ENCODE measurements at places on chromosomes 7 and 10. TPM values are rescaled to one million over a fixed set of nuclear protein-coding genes. Genes with fewer than 3 reads are reported as not detected.
A peak's percentile ranks its signal among the peaks of the same experiment; 100 is the strongest.

DNA sequence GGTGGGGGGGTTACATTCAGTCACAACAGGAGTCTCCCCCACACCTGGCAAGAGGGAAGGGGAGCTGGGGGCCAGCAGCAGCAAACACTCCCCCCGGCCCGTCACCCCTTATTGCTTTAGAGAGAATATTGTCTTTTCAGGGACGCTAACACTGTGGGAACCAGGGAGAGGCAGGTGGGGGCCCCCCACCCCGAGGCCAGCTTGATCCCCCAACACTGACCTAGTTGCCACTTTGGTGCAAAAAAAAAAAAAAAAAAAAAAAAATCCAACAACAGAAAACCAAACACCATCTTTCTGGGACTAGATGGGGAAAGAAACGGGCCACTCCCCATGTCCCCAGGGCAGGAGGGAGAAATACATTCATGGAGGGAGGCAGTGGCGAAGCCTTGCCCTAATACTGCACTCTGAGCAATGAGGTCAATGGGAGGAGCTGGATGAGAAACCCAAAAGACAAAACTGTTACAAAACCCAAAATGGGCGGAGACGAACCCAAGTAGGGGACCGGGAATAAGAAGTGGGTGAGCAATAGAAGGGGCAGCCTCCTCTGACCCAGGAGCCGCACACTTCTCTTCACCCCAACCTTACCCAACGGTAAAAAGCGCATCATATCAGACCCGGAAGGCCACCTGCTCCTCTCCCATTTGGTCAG lies 6.5 kb downstream of the GNB2 start:
- peaks cover 8% of the 10 kb centered on the region for H3K4me1 ChIP-seq
- DNase-seq: peak; percentile 70
- no peaks in the 10 kb centered on the region for H3K27me3 ChIP-seq
- no peak overlapping the region for H3K4me3 ChIP-seq
- no peaks in the 10 kb centered on the region for H3K36me3 ChIP-seq
- H3K27ac ChIP-seq: peak overlapping the region; percentile 52

The HABP2 gene
- total RNA-seq: not detected

- no peak overlapping the region for H3K27ac ChIP-seq
- H3K36me3 ChIP-seq: no peaks in the 10 kb centered on the region
- no peaks in the 10 kb centered on the region for H3K4me1 ChIP-seq
- no peaks in the 10 kb centered on the region for H3K27me3 ChIP-seq
- no peak overlapping the region for H3K4me3 ChIP-seq
Measured at GRCh38 chr7:113071465-113071864, 15.2 kb downstream of the GPR85 start.

The CTAGE8 gene
- total RNA-seq: not detected

The ELOVL3 gene
- total RNA-seq: not detected

The MRC1 gene
- total RNA-seq: 13.6 TPM

- no peaks in the 10 kb centered on the region for H3K4me1 ChIP-seq
- DNase-seq: no peak
- no peak overlapping the region for H3K4me3 ChIP-seq
- H3K27ac ChIP-seq: no peak overlapping the region
- no peaks in the 10 kb centered on the region for H3K27me3 ChIP-seq
Measured at GRCh38 chr10:57015187-57015586, 654.1 kb upstream of the ZWINT start.

GRCh38 chr7:50554431-50555322 lies 10.5 kb downstream of the DDC start:
- no peak for DNase-seq
- H3K36me3 ChIP-seq: no peaks in the 10 kb centered on the region
- H3K27ac ChIP-seq: no peak overlapping the region
- H3K4me3 ChIP-seq: no peak overlapping the region
- H3K4me1 ChIP-seq: no peaks in the 10 kb centered on the region

- H3K36me3 ChIP-seq: no peaks in the 10 kb centered on the region
- no peaks in the 10 kb centered on the region for H3K27me3 ChIP-seq
- H3K4me1 ChIP-seq: peaks cover 91% of the 10 kb centered on the region
- peak overlapping the region; percentile 42 for H3K4me3 ChIP-seq
Measured at GRCh38 chr7:831596-832166, 595 bp upstream of the SUN1 start.

DNA sequence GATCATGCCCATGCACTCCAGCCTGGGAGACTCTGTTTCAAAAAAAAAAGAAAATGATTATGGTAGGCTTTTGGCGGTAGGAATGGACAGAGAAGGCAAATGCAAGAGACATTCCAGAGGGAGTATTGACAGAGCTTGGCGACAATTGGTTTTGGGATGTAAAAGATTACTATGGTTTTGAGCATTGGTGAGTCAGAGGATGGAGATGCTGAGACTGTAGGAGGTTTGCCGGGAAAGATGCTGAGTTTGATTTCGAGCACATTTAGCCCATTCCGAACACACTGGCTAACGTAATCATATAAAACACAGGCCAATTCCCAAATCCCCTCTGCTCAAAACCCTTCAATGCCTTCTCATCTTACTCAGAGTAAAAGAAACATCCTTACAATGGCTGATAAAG lies 161.6 kb upstream of the MKLN1 start:
- no peaks in the 10 kb centered on the region for H3K36me3 ChIP-seq
- peaks cover 12% of the 10 kb centered on the region for H3K4me1 ChIP-seq
- H3K27ac ChIP-seq: no peak overlapping the region
- H3K27me3 ChIP-seq: no peaks in the 10 kb centered on the region
- no peak for DNase-seq
- H3K4me3 ChIP-seq: no peak overlapping the region

DNA sequence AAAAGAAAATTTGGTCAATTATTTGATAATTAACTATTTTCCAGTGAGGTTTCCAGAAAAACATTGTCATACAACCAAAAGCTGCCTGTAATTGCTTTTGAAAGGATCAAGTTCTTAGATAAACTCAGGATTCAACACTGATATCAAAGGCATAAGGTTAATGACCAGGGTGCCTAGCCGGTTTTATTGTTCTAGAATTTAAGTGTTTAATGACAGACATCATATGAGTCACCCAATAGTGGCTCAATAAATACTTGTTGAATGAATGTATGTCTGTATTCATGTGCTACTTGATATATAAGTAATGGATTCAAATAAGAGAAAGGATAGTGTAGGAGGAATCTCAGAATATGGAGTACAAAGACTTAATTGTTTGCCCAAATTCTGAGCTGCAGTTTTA lies 196.1 kb upstream of the LRGUK start:
- H3K27me3 ChIP-seq: no peaks in the 10 kb centered on the region
- H3K36me3 ChIP-seq: no peaks in the 10 kb centered on the region
- no peak for DNase-seq
- H3K4me3 ChIP-seq: no peak overlapping the region

- no peak for DNase-seq
- no peaks in the 10 kb centered on the region for H3K36me3 ChIP-seq
- H3K27ac ChIP-seq: no peak overlapping the region
- H3K27me3 ChIP-seq: no peaks in the 10 kb centered on the region
- no peaks in the 10 kb centered on the region for H3K4me1 ChIP-seq
Measured at GRCh38 chr10:73900064-73900463, 10.9 kb upstream of the PLAU start.

The C10orf95 gene
- total RNA-seq: not detected

- no peak overlapping the region for H3K4me3 ChIP-seq
- no peaks in the 10 kb centered on the region for H3K27me3 ChIP-seq
- no peaks in the 10 kb centered on the region for H3K36me3 ChIP-seq
- no peak overlapping the region for H3K27ac ChIP-seq
- H3K4me1 ChIP-seq: no peaks in the 10 kb centered on the region
Measured at GRCh38 chr10:120588311-120588710, 131.3 kb downstream of the PLPP4 start.

DNA sequence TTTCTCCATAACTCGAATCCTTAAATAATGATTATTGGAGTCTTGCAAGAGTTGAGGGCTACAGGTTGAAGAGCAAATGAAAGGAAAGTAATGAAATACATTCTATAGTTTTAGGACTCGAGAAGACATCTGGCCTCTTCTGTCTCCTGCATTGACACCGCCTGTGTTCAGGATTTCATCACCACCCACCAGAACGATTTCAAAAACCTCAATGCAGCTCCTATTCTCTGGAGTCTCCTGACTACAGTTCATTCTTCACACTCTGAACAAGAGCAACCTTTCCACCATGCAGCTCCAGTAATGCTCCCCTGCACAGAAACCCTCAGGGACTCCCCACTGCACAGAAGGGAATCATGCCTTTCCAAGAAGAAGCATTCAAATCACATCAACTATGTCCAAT lies 5.5 kb downstream of the IL15RA start:
- H3K4me3 ChIP-seq: no peak overlapping the region
- peaks cover 29% of the 10 kb centered on the region for H3K4me1 ChIP-seq
- H3K36me3 ChIP-seq: no peaks in the 10 kb centered on the region
- H3K27me3 ChIP-seq: no peaks in the 10 kb centered on the region
- peak overlapping the region; percentile 67 for H3K27ac ChIP-seq

DNA sequence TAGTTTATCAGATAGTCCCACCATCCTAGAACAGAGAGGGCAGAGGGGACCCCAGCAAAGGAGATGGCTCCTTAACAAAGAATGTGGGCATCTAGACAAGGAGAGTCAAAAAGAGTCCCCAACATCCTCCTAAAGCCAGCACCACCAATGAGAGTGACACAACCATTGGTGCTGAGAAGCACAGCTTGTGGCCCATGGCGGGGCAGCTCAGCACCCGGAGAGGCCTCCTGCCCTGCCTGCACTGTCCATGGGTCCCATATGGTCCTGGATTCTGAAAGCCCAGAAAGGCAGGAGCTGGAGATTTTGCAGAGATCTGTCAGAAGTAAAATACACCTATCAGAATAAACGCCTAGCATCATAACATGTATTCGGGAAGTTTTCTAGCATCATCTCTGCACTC lies 311.8 kb upstream of the ZNF32 start:
- H3K4me1 ChIP-seq: peaks cover 9% of the 10 kb centered on the region
- DNase-seq: no peak
- H3K27ac ChIP-seq: peak overlapping the region; percentile 41
- no peaks in the 10 kb centered on the region for H3K36me3 ChIP-seq
- no peak overlapping the region for H3K4me3 ChIP-seq
- H3K27me3 ChIP-seq: no peaks in the 10 kb centered on the region

The GIMAP1 gene
- 4.1 TPM for total RNA-seq

The SLC26A5 gene
- not detected for total RNA-seq

GRCh38 chr10:28730031-28730778 lies 52.9 kb downstream of the BAMBI start:
- no peaks in the 10 kb centered on the region for H3K4me1 ChIP-seq
- DNase-seq: no peak
- H3K4me3 ChIP-seq: no peak overlapping the region

- H3K4me3 ChIP-seq: no peak overlapping the region
- no peak for DNase-seq
- H3K27ac ChIP-seq: no peak overlapping the region
- H3K36me3 ChIP-seq: peaks cover 4% of the 10 kb centered on the region
- no peaks in the 10 kb centered on the region for H3K27me3 ChIP-seq
- H3K4me1 ChIP-seq: no peaks in the 10 kb centered on the region
Measured at GRCh38 chr10:22536620-22537019, 177.8 kb downstream of the PIP4K2A start.

The FAM180A gene
- 0.65 TPM for total RNA-seq

- peak overlapping the region; percentile 18 for H3K27ac ChIP-seq
- no peak overlapping the region for H3K4me3 ChIP-seq
- peaks cover 12% of the 10 kb centered on the region for H3K4me1 ChIP-seq
- H3K27me3 ChIP-seq: no peaks in the 10 kb centered on the region
- no peaks in the 10 kb centered on the region for H3K36me3 ChIP-seq
Measured at GRCh38 chr7:133023370-133024071, 58.4 kb downstream of the CHCHD3 start.

Data from gastrocnemius medialis (tissue), 4 donors.